ENCODE measurements at places on chromosomes 12 and 14.

DNA sequence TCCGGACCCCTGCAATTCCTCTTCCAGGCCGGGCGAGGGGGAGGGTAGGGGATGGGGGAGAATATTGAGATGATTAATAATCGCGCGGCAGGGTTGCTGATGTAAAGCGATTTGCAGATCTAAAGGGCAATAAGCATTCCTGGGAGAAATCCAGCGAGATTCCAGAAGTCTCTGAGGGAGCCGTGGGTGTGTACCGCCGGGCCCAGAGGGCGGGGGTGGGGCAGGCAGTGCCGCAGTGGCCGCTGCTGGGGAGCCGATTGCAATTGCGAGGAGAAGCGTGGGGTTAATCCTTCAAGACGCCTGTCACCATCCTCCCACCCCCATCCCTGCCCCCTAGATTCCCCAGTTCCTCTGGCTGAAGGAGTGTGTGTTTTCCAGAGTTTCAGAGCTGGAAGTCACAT, 16.4 kb downstream of the FOS start:
- no peak for DNase-seq

DNA sequence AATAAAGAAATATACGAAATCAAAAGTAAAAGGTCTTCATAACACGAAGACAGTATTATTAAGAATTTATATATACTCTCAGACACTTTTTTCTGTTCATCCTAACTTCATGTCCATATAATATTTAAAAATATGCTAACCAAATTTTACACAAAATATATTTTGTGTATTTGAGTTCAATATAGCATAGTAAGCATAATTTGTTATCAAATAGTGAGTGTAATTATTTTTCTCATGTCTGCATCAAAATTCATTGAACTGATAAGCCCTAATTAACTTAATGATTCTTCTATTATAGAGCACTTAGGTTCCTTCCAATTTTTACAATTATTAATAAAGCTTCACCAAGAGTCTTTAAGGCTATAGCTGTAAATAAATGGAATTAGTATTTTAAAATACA, 99.7 kb upstream of the SYT1 start:
- DNase-seq = no peak

DNA sequence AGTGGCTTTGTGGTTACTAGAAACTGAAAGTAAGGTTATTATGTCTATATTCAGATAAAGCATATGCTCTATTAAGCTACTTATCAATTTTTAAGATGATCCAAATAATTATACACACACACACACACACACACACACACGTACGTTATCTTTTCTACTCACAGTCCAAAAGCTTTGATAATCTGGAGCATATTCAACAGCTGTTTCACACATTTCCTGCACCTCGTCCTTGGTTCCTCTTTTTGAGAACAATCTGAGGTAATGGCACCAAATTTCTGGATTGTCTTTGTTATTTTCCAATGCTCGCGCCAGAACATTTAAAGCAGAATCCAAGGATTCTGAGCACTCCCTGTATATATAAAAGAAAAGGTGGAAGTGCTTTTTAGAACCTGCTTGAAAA, 37.5 kb downstream of the ZFC3H1 start:
- DNase-seq = no peak

- DNase-seq = no peak
These were observed 414.3 kb downstream of the TMEM121 start for GRCh38 chr14:105940534-105941225.

DNA sequence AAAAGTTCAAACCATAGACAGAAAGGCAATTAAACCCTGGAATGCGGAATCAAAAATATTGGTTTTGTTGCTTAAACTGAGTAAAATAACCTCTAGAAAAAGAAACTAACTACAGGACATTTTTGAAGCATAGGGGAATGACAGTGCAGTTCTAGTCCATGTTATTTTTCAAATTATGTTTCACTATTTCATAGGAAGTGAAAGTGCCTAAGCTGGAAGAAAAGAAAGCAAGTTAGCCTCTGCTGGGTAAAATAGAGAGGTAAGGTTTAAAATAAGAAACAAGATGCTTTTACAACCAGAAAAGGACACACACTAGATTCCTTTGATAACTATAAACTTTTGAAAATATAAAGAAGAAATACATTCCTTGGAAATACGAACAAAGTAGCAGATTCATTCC, 1.1 kb downstream of the CLECL1 start:
- no peak for DNase-seq

DNA sequence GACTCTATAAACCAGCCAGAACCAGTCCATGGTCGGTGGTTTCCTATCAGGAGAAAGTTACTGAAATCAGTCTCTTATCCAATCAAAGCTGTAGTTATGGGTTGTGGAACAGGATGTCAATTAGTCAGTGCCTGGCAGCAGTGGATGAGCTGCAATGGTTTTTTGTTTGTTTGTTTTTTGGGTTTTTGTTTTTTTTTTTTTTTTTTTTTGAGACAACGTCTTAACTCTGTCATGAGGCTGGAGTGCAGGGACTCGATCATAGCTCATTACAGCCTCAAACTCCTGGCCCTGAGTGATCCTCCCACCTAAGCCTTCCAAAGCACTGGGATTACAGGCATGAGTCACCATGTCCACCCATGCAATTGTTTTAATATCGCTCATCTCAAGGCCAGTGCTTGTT, 113.3 kb upstream of the CAND1 start:
- DNase-seq = no peak

DNA sequence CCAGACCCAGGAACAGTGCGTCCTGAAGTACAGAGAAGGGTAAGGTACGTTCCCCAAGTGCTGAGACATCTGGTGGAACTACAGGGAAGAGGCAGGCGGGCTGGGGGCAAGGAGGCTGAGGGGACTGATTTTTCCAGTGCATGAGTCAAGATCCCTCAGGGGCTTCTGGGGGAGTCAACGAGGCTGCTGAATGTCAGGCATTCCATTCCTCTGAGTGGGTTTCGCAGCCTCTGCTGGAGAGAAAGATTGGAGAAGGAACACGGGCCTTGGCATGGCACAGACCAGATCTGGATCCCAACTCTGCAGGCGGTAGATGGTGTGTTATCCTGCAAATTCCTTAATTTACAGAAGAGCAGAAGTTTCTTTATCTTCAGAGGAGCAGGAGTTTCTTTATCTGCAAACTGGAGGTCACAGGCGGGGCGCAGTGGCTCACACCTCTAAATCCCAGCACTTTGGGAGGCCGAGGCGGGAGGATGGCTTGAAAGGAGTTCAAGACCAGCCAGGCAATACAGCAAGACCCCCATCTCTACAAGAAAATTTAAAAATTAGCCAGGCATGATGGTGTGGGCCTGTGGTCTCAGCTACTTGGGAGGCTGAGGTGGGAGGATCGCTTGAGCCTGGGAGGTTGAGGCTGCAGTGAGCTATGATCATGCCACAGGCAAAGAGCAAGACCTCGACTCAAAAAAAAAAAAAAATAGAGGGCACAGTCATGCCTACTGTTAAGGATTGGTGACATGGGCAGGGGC, 132.6 kb upstream of the MAP1LC3B2 start:
- no peak for DNase-seq

DNA sequence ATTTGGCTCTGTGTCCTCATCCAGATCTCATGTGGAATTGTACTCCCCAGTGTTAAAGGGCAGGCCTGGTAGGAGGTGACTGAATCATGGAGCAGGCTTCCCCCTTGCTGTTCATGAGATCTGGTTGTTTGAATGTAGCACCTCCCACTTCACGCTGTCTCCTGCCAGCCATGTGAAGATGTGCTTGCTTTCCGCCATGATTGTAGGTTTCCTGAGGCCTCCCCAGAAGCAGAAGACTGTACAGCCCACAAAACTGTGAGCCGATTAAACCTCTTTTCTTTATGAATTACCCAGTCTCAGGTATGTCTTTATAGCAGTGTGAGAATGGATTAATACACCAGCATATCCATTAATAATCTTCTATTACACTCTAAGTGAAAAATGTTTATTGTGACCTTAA, 70.2 kb downstream of the BAZ1A start:
- DNase-seq = no peak

GRCh38 chr12:104604070-104604994, 147.6 kb downstream of the CHST11 start:
- DNase-seq = peak; percentile 5

GRCh38 chr14:64218344-64219240, 75.6 kb downstream of the ESR2 start:
- DNase-seq = no peak

DNA sequence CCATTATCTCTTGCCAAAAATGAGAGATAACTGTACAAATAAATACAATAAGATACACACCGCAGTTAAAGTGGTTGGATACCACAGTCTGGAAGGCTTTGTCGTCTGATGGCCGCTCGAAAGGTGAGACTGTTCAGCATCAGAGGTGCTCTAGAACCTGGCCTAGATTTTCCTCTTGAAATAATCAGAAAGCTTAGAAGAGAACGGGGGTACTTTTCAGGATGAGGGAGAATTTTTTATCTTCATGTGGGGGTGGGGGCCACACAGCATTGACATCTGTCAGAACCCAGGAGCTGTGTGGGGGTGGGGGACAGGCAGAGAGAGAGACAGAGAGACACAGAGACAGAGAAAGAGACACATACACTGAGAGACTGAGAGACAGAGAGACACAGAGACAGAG, 90.5 kb downstream of the GALNT9 start:
- no peak for DNase-seq

- no peak for DNase-seq
These were observed 4.5 kb downstream of the HCAR1 start for GRCh38 chr12:122726080-122726558.

GRCh38 chr12:6745741-6746525, 7.0 kb downstream of the MLF2 start:
- no peak for DNase-seq

- no peak for DNase-seq
These were observed 373.4 kb downstream of the NUAK1 start for GRCh38 chr12:105765053-105766014.

- no peak for DNase-seq
These were observed 230.7 kb upstream of the SLC16A7 start for GRCh38 chr12:59365133-59365532.

DNA sequence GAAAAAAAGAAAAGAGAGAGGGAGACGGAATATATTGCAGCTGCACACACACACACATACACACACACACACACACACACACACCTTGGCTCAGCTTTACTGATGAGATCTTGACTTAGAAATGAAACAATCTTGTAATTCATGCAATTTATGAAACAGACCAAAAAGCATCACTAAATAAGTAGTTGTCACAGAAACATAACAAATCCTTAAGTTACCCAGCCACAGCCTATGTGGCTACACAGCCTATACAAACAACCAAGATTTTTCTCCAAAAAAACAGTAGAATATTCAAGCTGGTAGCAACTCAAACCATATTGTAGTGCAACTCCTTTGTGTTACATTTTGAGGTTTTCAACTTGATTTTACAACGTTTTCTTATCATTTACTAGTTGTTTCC, 37.9 kb upstream of the GNG2 start:
- no peak for DNase-seq

- no peak for DNase-seq
These were observed 13.3 kb downstream of the SLC25A29 start for GRCh38 chr14:100292776-100293461.

DNA sequence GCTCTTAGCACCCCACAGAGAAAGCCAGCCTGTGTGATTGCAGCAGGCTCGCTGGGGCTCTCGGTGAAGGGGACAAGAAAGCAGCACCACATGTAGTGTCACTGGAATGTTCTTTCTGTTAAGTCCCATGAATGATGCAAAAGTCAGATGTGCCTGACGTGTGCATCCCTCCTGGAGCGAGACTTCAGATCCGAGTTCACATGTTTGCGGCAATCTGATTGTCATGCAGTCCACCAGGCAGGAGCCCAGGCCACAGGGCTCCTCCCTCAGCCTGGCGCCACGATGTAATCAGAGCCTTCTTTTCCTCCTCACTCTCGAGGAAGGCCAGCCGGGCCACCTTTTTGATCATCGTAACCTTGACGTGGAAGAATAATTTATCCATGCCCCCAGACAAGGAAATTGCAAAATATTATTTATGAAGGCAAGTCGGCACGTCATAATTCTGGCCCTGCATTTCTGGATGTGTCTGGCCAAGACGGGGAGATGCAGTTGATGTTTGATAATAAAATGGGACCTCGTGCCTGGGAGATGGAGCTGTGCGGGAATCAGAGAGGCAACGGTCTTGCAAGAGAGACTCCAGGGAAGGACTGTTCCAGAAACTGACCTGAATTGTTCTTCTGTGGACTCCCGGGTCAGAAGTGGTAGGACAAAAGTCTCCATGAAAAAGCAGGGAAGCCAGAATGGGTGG, 214.6 kb downstream of the PHETA1 start:
- DNase-seq = no peak

GRCh38 chr14:101025696-101026095, 122.2 kb upstream of the RTL1 start:
- DNase-seq = no peak

GRCh38 chr14:65073605-65074201, 28.6 kb downstream of the MAX start:
- DNase-seq = no peak

DNA sequence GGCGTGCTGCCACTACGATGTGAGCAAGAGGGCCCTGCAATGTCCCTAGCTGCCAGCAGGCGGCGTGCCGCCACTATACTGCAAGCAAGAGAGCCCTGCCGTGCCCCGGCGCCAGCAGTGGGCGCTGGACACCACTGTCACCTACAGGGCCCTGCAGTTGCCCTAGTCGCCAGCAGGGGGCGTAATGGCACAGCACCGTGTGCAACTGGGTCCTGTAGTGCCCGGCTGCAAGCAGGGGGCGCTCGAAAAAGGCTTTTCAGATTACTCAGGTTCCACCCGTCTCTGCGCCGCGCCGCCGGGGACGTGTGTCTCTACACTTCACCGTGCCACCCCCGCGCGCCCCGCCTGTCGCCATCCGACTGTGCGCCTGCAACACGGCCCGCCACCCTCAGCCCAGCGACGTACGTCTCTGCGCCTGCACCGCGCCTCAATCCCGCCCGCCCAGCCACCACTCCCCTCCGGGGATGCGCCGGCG, 1356.9 kb downstream of the TMEM121 start:
- no peak for DNase-seq

DNA sequence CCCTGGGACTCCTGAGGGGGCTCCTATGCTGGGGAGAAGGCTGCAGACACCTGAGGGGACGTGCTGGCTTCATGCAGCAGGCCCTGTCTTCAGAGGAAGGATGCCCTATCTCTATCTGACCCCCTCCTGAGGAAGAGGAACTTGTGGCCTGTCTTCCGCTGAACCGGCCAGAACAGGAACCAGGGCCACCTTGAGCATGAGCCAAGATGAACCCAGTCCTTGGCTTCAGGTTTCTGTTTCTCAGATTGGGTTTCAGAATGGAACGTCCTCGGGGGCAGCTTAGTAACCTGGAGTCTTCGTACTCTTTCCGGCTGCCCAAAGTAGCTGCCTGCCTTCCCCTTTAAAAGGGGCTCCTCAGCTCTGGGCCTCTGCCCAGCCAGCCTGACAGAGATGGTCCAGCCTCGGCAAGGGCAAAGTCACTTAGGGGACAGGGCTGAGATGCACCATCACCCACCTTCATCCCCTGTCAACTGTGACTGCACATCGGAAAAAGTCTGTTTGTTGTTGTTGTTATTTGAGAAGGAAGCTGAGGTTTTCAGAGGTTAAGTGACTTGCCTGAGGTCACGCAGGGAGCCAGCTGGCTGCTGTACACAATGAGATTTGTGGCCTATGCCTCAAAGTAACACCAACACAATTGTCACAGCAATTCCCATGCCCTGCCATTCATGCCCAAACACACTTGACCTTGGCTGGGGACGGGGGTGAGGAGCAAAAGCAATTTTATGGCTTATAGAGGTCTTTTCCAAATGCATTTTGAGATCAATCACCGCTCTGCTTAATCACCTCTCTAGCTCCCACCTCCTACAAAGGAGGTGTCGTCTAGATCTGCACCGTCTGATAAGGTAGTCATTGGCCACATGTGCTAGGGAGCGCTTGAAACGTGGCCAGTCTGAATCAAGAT, 13.4 kb downstream of the ASB2 start:
- DNase-seq = no peak

Data from activated CD4-positive, alpha-beta T cell treated with anti-CD3 and anti-CD28 coated beads for 24 hours (primary cell).